ENCODE measurements at places on chromosomes 1 and 21.

DNA sequence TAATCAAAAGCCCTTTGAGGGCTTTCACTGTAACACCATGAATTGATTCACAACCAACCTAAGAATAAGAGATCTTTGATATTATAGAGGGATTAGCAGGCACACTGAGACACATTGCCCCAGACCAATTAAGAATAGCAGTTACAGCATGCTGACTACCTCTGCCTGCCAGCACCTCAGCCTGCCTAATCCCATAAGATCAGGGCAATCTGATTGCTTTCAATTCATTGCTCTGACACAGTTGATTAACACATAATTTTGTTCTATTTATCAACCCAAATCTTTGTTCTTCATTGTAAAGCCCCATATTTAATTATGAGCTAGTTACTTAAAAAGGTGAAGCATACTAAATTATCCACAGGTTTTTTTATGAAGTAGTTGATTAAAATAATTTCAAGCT, 548.8 kb upstream of the ZP4 start:
- DNase-seq = no peak

GRCh38 chr1:116804736-116805135, 50.5 kb downstream of the CD2 start:
- peak; percentile 13 for DNase-seq

DNA sequence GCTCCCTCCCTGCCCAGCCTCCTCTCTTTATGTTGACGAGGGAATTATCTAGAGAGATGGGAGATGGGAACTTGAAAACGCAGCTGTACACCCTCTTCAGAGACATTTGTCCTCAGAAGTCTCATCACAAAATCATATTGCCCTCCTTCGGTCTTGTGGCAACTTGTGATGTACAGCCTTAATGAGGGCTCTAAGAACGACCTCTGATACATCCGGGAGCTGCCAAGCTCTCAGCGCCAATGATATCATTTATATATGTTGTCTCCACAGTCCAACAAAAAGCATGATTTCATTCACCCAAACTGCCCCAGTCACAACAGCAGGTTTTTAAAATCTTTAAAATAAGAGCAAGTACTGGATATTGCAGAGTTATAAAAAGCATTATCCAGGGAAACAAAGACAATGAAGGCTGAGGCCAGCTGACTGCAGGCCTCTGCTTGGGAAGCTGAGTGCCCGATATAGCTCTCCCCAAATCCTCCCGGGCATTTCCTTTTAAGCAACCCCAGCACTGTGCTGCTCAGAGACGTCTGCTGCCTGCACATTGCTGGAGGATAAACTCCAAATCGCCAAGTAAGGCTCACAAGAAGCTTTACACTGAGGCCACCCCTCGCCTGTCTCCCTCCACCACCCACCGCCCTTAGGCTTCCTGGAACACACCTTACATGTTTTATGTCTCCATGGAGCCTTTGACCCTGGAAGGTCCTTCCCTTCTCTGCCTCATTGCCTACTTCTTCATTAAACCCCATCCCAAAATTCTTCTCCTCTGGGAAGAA, 236.1 kb downstream of the C1orf94 start:
- DNase-seq = no peak

GRCh38 chr1:10890491-10891071, 94.1 kb upstream of the CASZ1 start:
- DNase-seq = no peak

- no peak for DNase-seq
Measured at GRCh38 chr21:44907966-44908895, 12.5 kb downstream of the ITGB2 start.

- no peak for DNase-seq
Measured at GRCh38 chr1:119866451-119866850, 29.9 kb downstream of the ADAM30 start.

DNA sequence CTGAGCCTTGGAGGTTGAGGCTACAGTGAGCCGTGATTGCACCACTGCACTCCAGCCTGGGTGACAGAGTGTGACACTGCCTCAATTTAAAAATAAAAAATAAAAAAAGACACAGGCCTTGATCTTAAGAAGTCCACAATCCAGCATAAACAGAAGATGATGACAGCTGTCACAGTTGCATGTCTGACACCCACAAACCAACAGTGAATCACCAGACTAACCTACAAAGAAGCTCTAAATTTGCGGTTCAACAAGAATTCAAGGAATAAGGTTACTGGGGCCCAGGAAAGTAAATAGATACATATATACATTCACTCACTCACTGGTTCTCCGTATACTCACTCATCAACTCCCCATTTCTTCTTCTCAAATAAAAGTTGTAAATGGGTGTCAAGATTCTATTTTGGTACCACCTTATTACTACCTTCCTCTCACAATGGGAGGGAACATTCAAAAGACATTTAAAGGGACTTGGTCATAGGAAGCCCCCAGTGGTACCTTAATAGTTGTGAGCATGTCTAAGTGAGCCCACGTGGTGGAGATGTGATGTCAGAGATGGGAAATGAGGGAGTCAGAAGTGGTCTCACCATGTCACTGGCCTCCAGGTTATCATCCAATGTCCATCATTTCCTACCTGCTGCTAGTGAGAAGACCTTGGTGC, 66.9 kb upstream of the PRDX6 start:
- no peak for DNase-seq

DNA sequence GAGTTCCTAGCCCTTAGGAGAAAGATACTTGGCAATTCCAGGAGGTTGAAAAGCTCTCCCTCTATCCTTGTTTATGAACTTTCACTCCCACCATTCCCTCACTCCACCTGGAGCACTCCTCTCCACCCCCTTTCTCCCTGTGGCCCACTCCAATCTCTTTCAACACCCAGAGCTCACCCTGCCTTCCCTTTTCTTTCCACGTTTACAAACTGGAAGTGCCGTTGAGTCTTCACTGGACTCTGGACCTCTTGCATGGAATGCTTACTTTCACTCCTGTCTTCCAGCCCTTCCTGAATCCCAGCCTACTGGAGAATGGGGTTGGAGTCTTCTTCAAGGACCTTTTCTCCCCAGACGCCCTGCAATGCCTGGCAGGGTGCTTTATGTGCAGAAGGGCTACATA, 198.5 kb downstream of the RHOU start:
- DNase-seq = no peak

DNA sequence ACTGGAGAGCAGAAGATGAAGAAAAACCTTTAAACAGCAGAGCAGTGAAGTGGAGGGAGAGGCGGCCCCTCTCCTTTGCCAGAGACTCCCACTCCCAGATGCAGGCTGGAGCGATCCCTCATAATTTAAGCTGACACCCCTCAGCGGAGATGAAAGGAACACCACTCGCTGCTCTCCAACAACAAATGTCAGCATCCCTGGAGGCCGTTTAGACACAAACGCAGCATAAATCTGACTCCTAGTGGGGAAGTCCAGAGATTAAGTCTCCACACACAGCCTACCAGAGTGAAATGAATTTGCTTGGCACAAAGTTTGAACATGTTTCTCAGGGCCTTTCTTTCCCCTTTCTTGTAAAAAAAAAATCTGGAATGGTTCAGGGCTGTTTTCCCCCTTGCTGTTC, 137.8 kb downstream of the LMX1A start:
- DNase-seq = no peak

GRCh38 chr1:17877896-17878295, 122.8 kb downstream of the ACTL8 start:
- no peak for DNase-seq

GRCh38 chr1:186775881-186776560, 52.7 kb upstream of the PLA2G4A start:
- no peak for DNase-seq

GRCh38 chr1:236457775-236458174, 63.7 kb downstream of the EDARADD start:
- DNase-seq = no peak

- DNase-seq = no peak
Measured at GRCh38 chr1:19757641-19758040, 42.1 kb downstream of the TMCO4 start.

DNA sequence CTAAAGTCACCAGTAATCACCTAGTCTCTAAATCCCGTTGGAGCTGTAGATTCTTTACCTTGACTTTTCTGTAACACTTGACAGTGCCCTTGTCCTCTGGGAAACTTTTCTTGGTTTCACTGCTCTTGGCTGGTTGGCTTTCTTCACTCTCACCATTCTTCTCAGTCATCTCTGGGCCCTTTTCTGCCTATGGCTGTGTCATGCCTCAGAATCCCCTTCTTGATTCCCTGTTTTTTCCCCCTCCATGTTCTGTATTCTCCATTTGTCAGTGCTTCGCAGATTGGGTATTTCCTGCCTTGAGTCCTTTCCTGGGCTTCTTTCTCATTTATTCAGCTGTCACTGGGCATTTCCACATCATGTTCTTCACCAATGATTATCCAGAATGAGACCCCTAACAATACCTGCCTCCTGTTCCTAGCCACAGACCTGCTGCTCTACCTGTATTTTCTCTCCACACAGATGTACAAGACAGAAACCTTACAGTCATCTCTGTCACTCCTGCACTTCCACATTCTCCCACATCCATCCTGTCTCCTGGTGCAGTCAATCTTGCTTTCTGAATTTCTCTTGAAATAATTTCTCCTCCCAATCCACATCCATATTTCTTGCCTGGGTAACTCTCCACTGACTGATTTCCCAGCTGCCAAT, 14.7 kb downstream of the UCK2 start:
- DNase-seq = no peak

- DNase-seq = no peak
Measured at GRCh38 chr1:225835856-225836255, 25.9 kb downstream of the EPHX1 start.

GRCh38 chr1:156777573-156777972, 10.2 kb downstream of the PRCC start:
- DNase-seq = no peak

GRCh38 chr1:205670611-205671430, 9.5 kb downstream of the SLC45A3 start:
- no peak for DNase-seq

DNA sequence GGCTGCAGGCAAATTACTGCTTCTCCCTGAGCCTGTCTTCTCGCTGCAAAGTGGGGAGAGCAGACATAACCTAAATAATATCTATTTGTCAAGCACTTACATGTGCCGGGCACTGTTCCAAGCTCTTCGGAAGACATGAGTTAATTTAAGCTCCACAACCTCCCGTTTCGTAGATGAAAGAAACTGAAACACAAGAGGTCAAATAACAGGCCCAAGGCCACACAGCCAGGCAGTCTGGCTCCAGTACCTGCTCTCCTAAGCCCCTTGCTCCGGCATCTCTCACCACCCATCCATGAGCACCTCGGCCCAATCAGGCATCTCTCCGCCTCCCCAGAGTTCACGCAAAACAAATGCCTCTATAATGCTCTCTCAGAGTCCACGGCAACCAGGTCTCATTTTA, 65.4 kb downstream of the TAS1R2 start:
- no peak for DNase-seq

GRCh38 chr1:220137019-220137786, 43.3 kb downstream of the IARS2 start:
- DNase-seq = no peak

DNA sequence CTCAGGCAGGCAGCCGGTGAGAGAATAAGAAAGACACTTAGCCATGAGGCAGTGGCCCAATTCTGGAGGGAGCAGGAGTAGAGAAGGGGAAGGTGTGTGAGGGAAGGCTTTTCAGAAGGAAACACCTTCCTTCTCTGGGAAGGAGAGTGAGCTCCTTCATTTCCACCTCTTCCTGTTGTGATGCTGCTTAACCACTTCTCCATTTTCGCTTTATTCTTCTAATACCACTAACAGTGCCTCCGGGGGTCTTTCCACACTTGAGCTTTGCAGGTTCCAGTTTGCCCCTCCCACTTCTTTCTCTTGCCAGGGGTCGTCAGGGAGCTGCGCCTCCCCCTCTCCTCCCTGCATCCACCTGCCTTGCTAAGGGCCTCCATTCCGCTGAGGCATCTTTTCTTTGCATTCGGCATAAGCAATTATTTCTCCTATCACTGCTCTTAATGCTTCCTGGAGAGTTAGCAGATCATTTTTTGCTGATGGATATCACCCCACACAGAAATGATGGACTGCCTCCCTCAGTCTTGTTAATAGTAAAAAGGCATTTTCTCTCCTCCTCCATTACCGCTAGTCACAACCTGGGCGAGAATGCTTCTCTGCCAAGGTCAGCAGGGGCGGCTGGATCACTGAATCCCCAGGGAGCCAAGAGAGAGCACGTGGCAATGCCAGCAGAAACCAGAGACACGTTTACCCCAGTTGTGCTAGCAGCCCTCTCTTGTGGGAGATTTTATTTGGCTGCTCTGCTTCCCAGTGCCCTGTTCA, 74.8 kb downstream of the ELAVL4 start:
- no peak for DNase-seq

- DNase-seq = no peak
Measured at GRCh38 chr1:2208309-2209239, 14.0 kb upstream of the FAAP20 start.

- DNase-seq = no peak
Measured at GRCh38 chr1:71828431-71829012, 453.8 kb downstream of the NEGR1 start.

DNA sequence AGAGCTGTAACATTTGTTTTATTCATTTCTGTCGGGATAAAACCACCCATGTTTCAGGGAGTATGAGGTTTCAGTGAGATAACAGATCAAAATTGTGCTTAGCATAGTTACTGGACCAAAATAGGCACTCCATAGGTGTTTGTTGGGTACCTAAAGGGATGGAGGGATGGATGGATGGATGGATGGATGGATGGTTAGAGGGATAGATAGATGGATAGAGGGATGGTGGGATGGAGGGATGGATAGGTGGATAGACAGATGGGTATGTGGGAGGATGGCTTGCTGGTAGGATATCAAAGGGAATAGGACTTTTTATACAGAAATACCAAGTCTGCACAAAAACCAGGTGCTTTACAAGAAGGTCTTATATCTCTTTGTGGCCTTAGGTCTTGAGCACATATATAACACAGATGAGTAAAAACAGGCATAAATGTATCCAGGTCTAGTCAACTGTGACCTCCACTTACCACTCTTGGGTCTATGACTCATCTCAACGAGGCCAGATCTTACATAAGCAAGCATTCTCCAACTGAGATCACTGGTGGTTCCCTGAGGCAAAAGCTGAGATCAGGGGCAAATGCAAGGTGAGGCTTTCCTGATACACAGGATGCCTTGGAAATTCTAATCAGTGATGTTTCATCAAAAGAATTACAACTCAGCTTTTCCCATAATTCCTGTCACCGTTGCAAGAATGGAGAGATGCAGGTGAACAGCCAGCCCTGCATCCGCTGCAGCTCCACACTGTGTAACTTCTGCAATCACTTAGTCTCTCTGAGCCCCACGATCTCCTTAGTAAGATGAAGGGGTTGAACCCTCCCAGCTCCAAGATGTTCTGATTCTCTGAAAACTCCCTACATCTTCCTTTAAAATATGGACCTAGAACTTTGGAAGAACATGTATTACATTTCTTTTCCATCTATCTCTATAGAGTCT, 32.0 kb downstream of the PTAFR start:
- DNase-seq = no peak

DNA sequence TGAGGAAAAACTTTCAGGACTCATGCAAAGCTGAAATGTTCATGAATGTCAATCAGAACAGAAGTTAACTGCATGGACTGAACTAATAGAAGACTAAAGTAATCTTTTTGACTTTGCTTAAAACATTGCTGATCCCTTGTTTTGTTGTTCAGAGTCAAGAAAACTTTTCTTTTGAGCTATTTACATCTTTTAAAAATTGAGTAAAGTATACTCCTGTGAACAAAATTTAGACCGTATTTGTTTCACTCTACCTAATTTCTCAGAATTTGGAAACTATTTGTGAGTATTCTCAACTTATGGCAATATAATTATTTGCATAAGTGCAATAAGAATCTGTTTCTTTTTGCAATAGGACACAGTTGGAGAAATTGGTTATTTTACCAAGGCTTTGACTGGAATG, 41.1 kb downstream of the INPP5B start:
- no peak for DNase-seq

- no peak for DNase-seq
Measured at GRCh38 chr21:21232320-21232719, 234.1 kb downstream of the NCAM2 start.

- DNase-seq = no peak
Measured at GRCh38 chr1:28112388-28113241, 24.2 kb upstream of the EYA3 start.
